A172 (cell line): ENCODE measurements at places on chromosomes 7 and 10.

DNA sequence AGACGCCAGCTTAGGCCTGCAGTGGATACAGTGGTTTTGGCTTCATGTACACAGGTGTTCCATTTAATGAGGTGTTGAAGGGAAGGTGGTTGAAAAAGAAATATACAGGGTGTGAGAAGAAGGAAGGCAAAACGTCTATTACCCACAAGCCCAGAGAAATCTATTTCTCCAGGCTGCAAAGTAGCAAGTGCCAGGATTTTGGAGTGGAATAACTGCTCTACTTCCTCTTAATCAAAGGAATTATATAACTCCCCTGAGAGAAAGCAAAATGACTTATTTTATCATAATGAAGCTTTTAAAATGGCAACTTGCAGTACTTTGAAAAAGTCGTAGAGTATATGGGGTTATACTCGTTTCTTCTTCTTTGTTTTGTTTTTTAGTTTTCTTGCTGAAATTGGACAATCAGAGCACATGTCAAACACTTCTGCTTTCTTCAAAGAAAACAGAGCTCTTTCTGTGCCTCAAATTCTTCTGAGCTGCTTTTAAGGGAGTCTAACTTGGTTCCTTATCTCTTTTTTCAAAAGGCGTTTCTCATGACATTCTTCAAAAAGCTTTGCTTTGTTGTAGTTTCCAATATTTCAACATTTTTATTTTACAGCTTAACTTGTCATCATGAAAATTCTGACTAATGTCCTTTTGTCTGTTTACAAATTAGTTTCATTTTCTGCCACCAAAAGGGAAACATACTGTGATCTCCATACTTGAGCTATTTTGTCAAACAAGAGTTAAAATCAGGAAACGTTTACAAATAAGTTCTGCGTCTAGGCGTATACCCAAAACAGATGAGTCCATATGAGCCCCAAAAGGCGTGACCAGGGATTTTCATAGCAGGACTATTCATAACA lies 289.7 kb downstream of the FRMD4A start:
- DNase-seq = no peak

- no peak for DNase-seq
These were observed 20.4 kb upstream of the JAKMIP3 start for GRCh38 chr10:132045324-132045723.

DNA sequence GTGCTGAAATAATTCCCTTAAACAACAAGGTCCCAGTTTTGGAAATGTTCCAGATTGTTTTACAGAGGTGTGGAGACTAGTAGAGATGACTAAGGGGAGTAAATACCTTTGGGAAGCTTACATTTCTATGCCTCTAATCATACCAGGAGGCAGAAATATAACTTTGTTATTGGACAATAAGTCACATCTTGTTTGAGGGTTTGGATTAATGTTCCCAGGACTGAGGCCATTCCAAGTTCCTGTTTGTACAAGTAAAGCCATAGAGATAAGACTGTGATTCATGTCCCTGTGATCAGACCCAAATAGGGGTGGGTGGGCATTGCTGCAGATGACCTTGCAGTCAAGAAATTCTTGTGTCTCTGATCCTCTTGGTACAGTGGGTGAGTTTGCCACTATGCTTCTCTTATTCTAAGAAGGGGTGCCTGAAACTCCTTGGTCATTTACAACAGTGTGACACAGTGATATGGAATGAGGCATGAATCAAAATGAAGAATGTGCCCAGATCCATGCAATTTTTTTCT lies 508.3 kb downstream of the SORCS3 start:
- DNase-seq = peak; percentile 79

DNA sequence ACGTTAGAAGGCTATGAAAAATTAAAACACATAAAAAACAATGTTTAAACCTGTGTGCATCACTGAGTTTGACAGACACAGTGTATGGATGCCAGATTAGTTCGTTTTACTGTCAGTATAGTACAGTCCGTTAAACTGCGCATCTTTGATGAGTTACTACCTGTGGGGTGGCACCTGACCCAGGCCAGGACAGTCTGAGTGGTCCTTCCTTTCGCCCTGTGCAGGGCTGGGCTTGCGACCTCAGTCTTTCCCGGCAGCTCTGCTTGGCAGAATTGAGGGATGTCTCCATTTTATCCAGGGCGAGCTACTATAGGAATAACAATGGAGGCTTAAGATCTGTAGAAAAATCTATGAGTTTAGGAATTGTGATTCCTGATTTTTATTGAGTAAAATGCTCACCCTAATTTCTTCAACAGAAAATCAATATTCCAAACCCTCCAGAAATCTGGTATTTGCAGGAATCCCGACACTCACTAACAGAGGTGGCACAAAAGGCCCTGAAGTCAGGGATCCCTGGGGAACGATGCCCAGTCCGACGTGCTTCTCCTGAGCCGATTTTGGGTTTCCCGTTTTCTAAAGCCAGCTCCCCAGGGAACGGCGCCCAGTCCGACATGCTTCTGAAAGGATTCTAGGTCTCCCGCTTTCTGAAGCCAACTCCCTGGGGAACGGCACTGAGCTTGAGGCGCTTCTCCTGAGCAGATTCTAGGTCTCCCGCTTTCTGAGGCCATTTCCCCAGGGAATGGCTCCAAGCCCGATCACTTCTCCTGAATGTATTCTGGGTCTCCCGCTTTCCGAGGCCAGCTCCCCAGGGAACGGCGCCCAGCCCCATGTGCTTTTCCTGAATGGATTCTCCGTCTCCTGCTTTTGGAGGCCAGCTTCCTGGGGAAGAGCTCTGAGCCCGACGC lies 377.6 kb downstream of the DNAJB6 start:
- DNase-seq = no peak

GRCh38 chr7:5296611-5297226 lies 14.0 kb downstream of the SLC29A4 start:
- DNase-seq = no peak
